ENCODE measurements at places on chromosomes 12 and 14. TPM values are rescaled to one million over a fixed set of nuclear protein-coding genes. Genes with fewer than 3 reads are reported as not detected.

DNA sequence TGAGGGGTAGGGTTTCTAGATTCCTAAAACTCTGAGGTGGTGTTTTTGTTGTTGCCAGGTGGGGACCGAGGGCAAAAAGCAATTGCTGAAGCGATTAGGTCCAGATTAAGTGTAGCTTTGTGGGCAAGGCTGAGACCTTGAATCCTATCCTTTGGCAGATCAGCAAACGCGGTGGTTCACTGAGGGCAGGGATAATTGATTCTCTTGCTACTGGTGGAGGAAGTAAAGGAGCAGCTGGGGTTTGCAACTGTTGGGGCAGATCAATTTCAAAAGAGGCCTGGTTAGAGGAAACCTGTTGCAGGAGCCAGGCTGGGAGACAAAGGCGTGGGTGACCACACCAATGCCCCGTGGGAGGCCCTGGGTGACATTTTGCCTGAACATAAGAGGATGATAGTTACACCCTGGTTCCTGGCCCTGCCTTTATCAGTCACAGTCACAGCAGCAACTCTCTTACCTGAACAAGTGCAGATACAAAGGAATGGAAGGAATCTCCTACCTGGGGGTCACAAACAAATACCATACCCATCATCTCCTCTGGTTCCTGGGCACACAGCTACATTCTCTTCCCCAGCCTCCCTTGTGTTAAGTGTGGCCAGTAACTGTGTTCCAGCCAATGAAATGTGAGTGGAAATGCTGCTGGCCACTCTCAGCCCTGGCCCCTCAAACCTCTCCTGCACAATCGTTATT lies 43.3 kb upstream of the RASSF3 start:
- DNase-seq, result no peak
- H3K27me3 ChIP-seq, result no peaks in the 10 kb centered on the region
- H3K27ac ChIP-seq, result peak overlapping the region; percentile 30
- H3K4me3 ChIP-seq, result no peak overlapping the region

GRCh38 chr14:75979071-75979571 lies 2.7 kb downstream of the TGFB3 start:
- no peak overlapping the region for H3K27ac ChIP-seq
- H3K4me1 ChIP-seq, result peaks cover 7% of the 10 kb centered on the region
- no peak overlapping the region for H3K4me3 ChIP-seq
- peak; percentile 38 for DNase-seq
- no peaks in the 10 kb centered on the region for H3K27me3 ChIP-seq

GRCh38 chr14:101731187-101732080 lies 30.1 kb upstream of the PPP2R5C start:
- no peak overlapping the region for H3K4me3 ChIP-seq
- DNase-seq, result peak; percentile 41
- H3K4me1 ChIP-seq, result peaks cover 5% of the 10 kb centered on the region
- H3K27me3 ChIP-seq, result peaks cover 10% of the 10 kb centered on the region
- no peak overlapping the region for H3K27ac ChIP-seq

DNA sequence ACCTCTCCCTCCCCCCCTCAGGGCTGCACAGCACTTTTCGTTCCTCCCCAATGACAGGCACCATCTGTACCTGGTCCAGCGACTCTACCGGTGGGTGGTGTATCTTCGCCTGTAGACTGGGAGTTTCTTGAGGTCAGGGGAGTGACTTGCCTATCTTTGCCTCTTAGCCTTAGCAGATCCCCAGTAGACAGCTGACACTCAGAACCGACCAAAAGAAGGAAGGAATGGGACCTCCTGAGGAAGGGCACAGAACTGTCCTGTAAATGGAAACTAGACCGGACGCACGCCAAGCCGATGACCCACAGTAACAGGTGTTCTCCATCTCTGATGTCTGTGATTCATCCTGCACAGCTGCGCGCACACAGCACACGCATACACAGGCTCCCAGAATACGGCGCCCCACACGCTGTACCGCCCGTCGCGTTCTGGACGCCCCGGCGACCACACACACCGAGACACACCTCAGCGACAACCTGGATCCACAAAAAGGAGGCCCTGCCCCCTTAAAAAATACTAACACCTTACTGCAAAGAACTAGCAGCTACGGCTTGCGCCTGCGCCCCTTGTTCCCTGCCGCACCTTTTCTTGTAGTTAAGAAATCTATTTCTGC lies 673 bp upstream of the TTC9 start:
- H3K4me1 ChIP-seq, result no peaks in the 10 kb centered on the region
- H3K4me3 ChIP-seq, result peak overlapping the region; percentile 33
- DNase-seq, result peak; percentile 58
- no peak overlapping the region for H3K27ac ChIP-seq

GRCh38 chr14:90091393-90091792 lies 29.6 kb downstream of the KCNK13 start:
- no peaks in the 10 kb centered on the region for H3K4me1 ChIP-seq
- DNase-seq, result peak; percentile 20
- H3K27me3 ChIP-seq, result peaks cover 16% of the 10 kb centered on the region
- H3K4me3 ChIP-seq, result no peak overlapping the region
- H3K27ac ChIP-seq, result no peak overlapping the region

DNA sequence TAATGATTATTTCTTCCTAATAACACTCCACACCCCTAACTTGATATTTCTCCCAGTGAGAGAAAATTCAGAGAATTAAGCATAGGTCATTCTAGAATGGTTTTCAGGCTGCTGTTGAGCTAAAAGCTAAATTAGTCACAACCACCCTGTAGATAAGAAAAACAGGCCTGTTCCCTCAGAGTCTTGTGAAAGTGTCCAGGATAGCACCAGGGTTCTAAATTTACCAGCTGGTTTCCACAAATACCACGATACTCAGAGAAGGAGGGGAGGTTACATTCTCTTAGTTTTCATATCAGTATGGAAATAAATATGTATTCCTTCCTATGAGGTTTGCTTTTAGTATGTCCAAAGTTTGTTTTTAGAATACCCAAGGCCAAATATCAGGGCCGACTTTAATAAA lies 66.0 kb upstream of the YARS2 start:
- no peaks in the 10 kb centered on the region for H3K4me1 ChIP-seq
- H3K36me3 ChIP-seq, result no peaks in the 10 kb centered on the region
- H3K27me3 ChIP-seq, result no peaks in the 10 kb centered on the region
- H3K4me3 ChIP-seq, result no peak overlapping the region
- no peak overlapping the region for H3K27ac ChIP-seq

- H3K36me3 ChIP-seq, result no peaks in the 10 kb centered on the region
- no peak overlapping the region for H3K4me3 ChIP-seq
- H3K27me3 ChIP-seq, result no peaks in the 10 kb centered on the region
- no peak overlapping the region for H3K27ac ChIP-seq
Observed at GRCh38 chr14:65261946-65262345, 150.6 kb upstream of the FUT8 start.

The PMEL gene
- 5.9 TPM for polyA plus RNA-seq

The TCTN2 gene
- polyA plus RNA-seq, result 8.2 TPM

The DCAF5 gene
- 29.9 TPM for polyA plus RNA-seq

The GPD1 gene
- polyA plus RNA-seq, result 0.06 TPM

The CLEC9A gene
- not detected for polyA plus RNA-seq

The DAO gene
- not detected for polyA plus RNA-seq

Measured in IMR-90 (cell line).